Naive thymus-derived CD4-positive, alpha-beta T cell (primary cell): ENCODE measurements at places on chromosomes 13 and 19. TPM values are rescaled to one million over a fixed set of nuclear protein-coding genes. Genes with fewer than 3 reads are reported as not detected.

DNA sequence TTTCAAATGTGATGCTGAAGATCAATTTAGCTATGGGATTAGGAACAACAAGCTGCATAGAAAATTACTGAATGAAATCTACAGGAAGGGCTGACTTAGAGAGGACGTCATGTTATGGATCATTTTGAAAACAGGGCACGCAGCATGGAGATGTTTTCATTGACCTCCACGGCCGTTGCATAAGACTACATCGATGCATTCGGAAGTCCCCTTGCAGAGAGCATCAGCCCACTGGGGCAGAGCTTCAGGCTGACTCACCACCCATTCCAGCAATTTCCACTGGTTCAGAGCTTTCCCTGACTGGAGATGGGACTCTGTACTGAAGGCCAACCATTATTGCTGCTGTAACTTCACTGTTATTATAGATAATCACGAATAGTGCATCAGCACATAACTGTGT is 305.3 kb downstream of the IRS2 start:
- DNase-seq: no peak

- no peak for DNase-seq
Measured at GRCh38 chr13:37132211-37132610, 26.7 kb upstream of the CSNK1A1L start.

GRCh38 chr19:18683109-18683957 is at the start of gene CRTC1:
Gene CRTC1, plus strand, starts transcription at chr19:18683680. Its CDS starts 23 bp downstream, at chr19:18683703.
- peak; percentile 98 for DNase-seq

DNA sequence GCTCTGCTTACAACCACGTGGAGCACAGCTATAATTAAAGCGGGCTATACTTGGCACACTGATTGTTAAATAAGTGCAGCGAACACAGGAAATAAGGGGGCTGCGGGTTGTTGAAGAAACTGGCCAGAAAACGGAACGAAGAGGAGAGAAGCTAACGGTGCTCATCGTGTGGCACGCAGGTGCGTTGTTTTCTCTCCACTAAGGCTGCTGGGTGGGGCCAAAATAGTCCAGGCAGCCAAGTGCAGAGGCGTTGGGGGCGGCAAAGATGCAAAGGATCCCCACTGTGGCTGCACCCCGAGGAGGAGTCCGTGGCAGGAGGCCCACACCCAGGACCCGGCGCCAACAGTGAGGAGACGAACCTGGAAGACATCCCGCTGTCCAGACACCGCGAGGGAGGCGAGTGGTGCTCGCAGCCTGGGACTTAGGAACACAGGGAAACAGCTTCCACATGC is 8.1 kb upstream of the ARL11 start:
- DNase-seq: no peak

DNA sequence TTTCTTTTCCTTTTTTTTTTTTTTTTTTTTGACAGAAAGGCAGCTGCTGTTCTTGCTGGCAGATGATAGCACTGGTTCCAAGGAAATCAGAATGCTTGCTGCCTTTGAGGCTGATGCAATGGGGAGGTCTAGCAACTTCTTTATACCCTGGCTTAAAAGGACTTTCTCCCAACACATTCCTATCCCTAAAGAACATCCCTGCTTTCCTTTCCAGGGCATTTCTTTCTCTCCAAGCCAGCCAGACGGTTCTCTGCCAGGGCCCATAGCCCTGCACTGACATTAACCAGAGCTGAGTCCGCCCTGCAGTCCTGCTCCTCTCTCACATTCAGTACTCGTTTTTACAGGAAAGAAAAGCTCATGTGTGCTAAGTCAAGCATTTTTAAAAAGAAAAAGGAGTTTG is 133.9 kb upstream of the WASF3 start:
- DNase-seq: no peak

PGLYRP1 gene
- not detected for polyA plus RNA-seq

F10 gene
- polyA plus RNA-seq: not detected

ZBTB32 gene
- polyA plus RNA-seq: not detected

DNA sequence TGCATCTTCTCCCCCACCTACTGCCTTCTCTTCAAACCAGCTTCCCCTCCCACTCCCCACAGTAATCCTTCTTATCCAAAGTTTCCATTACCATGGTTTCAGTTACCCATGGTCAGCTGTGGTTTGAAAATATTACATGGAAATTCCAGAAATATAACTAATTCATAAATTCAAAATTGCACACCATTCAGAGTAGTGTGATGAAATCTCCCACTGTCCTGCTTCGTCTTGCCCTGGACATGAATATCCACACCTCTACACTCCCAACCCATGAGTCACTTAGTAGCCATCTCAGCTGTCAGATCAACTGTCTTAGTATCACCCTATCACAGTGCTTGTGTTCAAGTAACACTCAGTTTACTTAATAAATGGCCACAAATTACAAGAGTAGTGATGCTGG is 3.8 kb upstream of the KCTD12 start:
- DNase-seq: no peak

GRCh38 chr13:50798923-50799322 is 44.6 kb downstream of the DLEU7 start:
- DNase-seq: no peak

- no peak for DNase-seq
Measured at GRCh38 chr19:14528419-14529253, 758 bp upstream of the TECR start.

DNA sequence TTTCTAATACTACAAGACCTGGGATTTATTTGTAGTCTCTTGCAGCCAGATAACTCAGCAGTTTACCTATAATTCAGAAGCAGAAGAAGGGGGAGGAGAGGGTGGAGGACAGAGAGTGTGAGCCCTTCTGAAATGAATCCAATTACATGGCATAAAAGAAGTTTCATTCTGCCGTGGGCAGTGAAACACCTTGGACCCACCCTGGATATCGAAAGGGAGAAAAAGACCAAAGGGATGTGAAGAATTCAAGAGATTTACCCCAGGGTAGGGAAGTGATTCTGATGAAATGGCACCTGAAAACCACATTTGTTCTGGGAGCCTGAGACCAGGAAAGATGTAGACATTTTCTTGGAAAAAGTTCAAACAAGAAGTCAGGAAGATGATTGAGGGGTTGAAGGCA is 140.9 kb downstream of the NDFIP2 start:
- no peak for DNase-seq

DNA sequence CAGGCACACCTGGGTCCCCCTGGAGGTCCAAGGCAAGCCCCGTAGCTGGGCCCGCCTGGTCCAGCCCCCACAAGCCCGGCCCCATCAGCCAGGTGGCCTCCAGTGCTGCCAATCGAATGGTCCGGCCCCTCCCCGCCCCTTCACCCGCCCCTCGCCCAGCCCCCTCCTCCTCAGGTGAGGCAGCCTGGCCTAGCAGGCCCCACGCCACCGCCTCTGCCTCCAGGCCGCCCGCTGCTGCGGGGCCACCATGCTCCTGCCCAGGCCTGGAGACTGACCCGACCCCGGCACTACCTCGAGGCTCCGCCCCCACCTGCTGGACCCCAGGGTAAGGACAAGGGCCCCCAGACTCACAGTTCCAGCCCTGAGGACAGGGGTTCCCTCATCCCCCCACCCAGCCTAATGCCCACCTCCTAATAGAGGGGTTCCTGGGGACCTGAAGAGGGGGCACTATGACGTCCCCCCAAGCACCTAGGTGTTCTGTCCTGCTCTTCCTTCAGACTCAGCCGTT is at the start of gene HPN:
HPN (plus strand) TSS at position 174 of the 508 bp plus-strand sequence. CDS start 786 bp downstream, outside the sequence.
- no peak for DNase-seq

GRCh38 chr19:29323021-29323430 is 110.1 kb upstream of the UQCRFS1 start:
- no peak for DNase-seq

- peak; percentile 72 for DNase-seq
Measured at GRCh38 chr19:16366433-16367260, 42.0 kb downstream of the KLF2 start.

- DNase-seq: no peak
Measured at GRCh38 chr13:30837227-30838159, 68.6 kb upstream of the MEDAG start.

GRCh38 chr19:1650650-1651567 is 1.5 kb downstream of the TCF3 start:
- DNase-seq: peak; percentile 56

DNA sequence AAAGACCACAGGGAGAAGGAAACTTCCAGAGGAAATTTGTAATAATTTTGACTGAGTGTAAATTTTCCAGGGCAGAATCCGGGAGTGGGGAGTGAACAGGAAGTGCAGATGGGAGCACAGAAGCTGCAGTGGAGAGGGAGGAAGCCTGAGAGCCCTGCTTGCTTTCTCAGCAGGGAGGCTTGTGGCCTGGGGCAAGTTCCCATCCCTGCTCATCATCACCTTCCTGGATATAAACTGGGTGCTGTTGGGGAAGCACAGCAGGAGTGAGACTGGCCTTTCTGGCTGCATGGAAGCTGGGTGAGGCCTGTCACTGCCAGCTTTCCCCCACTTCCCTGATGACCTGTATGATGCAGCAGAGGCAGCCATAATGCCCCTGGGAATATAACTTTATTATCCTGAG is 532.9 kb downstream of the SLITRK6 start:
- DNase-seq: no peak

DNA sequence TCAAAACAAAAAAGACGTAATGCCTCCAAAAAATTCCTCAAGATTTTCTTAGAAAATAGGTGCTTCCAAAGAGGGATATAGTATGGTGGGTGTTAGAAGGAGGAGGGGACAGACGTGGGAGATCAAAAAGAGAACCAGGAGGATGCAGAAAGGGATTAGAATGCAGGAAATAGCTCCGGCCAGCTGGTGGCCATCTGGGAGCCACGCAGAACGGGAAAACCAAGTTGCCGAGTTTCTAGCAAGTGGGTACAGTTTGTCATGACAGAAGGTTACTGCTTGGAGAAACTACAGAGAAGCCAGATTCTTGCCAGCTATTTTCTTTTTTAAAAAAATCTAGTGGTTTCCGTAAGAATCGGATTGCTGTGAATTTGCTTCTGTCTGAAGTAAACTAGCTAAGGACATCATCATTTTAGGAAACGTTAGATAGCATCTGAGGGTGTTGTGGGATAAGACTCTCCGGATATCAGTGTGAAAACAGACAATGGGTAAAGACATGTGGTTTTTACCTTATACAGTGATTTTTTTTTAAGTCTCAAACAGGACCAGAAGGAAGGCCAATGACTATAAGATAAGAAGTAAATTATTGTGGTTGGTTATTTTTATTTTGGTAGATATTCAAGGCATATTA is 104.9 kb downstream of the HSPH1 start:
- DNase-seq: no peak

- DNase-seq: no peak
Measured at GRCh38 chr19:1222394-1222793, 15.4 kb downstream of the CBARP start.

- DNase-seq: no peak
Measured at GRCh38 chr13:105365831-105366230, 1169.6 kb downstream of the EFNB2 start.

VSTM2B gene
- polyA plus RNA-seq: not detected

ANGPTL4 gene
- not detected for polyA plus RNA-seq

- DNase-seq: no peak
Measured at GRCh38 chr19:42306646-42307045, 4.2 kb upstream of the PAFAH1B3 start.

DNA sequence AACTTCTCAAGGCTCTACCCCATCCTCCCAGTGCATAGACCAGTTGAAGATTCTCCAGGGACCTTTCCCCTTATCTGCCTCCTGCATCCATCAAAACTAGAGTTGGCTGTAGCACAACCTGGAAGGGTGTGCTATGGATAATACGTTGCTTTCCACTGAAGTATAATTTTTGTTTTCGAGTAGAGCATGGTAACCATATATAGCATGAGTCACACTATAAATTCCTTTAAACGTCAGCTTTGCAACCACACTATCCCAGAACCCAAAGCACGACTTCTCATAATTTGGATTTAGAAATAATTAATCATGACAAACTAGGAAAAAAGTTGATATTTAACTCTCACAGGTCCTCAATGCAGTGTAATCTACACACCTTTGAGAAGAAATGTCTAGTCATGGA is 138.3 kb upstream of the NBEA start:
- DNase-seq: no peak

DNA sequence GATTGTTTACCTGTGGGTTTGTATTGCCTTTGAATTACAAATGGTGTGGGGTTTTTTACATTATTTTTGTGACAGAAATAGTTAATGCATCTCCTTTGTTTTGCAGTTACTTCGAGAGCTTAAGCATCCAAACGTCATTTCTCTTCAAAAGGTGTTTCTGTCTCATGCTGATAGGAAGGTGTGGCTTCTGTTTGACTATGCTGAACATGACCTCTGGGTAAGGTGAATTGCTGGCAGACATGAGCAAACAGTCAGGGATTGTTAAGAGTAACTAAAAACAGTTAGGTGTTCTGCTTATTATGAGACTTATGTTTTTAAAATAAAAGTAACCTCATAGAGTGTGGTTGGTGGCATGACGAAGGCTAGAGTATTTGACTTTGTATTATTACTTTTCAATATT is 95.0 kb downstream of the CDK8 start:
- DNase-seq: no peak

- no peak for DNase-seq
Measured at GRCh38 chr13:75299246-75299645, 182.7 kb downstream of the TBC1D4 start.

- DNase-seq: no peak
Measured at GRCh38 chr13:28564030-28564429, 69.1 kb upstream of the FLT1 start.

DNA sequence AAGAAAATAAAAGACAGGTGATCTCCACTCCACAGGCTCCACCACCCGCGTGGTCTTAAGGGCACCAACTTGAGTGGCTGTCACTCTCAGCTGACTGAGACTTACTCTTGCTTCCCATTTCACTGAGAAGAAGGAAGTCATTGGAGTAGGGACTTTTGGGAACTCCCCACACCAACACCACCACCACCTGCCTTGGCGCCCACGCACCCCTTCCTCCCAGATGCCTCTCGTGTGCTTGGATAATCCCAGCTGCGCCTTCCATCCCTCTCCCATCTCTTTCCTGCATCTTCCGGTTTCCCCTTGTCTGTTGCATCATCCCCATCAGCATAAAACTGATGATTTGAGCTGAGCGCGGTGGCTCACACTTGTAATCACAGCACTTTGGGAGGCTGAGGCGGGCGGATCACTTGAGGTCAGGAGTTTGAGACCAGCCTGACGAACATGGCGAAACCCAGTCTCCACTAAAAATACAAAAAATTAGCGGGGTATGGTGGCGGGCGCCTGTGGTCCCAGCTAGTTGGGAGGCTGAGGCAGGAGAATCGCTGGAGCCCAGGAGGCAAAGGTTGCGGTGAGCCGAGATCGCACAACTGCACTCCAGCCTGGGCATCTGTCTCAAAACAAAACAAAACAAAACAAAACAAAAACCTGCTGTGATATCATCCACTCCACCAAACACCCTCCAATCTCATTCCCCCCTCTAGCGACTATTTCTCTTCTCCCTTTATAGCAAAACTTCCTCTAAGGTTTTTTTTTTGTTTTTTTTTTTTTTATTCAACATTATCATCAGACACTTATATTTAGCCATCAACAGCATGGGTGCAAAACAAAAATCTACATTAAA is 25.5 kb downstream of the AP2S1 start:
- DNase-seq: no peak
